ENCODE measurements at places on chromosomes 11 and 22.
A peak's percentile ranks its signal among the peaks of the same experiment; 100 is the strongest.

GRCh38 chr11:65310215-65310614 lies 4.5 kb upstream of the CDC42EP2 start:
- no peak for DNase-seq

DNA sequence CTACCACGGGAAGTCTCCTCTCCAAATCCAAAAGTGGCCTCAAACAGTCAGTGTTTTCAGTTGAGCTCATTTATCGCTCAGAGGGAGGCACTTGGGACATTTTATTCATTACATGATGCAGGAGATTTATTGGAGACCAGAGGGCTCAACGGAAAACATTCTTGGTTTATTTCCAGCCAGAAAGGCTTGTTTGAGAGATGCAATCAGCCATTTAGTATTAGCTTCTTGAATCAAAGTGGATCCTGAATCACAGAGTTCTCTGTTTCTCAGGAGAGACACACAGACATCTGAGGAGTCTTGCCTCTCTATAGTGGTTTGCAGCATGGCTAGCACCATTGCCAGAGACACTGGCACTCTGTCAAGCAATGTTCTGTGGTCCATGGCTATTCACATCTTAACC lies 31.5 kb downstream of the CD44 start:
- no peak for DNase-seq

GRCh38 chr22:47176026-47176389 lies 413.6 kb downstream of the TBC1D22A start:
- no peak for DNase-seq

- DNase-seq = no peak
Observed at GRCh38 chr22:21591695-21592094, 24.2 kb downstream of the UBE2L3 start.

- no peak for DNase-seq
Observed at GRCh38 chr11:46930089-46930488, 6.5 kb upstream of the CSTPP1 start.

GRCh38 chr11:90391756-90392155 lies 168.9 kb upstream of the CHORDC1 start:
- no peak for DNase-seq

GRCh38 chr11:73591743-73592142 lies 6.2 kb downstream of the FAM168A start:
- DNase-seq = no peak

DNA sequence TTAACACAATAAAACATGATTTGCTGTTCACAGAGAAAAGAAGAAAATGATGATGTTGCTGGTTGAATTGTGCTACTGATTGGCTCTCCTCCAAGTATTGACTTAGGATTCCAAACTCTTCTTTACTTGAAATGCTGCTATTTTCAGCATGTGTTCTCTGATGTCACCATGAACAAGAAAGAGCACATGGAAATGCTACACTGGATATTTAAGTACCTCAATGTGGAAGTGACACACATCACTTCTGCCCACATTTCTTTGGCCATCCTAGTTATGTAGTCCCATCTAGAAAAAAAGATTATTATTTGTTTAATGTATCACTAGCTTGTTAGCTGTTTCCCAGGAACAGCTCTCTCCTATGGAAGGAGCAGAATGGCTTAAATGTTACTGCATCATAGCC lies 27.2 kb downstream of the OR52B2 start:
- no peak for DNase-seq

DNA sequence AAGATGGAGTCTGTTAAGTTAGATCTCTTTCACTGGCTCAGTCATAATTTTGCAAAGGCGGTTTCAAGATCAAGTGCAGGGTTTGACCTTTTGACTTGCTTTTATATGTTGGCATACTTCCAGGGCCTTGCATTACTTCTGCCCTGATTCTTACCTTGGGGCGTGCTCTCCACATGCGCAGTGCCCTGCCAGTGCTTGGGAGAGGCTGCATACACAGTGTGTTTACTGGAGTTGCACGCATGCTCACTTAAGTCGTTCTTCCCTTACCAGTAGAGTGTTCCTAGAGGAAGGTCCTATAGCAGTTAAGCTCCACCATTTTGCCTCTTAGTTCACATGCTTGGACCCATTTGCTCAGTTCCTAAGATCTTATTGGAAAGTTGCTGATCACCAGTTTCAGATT lies 21.0 kb upstream of the TMEM123 start:
- no peak for DNase-seq

DNA sequence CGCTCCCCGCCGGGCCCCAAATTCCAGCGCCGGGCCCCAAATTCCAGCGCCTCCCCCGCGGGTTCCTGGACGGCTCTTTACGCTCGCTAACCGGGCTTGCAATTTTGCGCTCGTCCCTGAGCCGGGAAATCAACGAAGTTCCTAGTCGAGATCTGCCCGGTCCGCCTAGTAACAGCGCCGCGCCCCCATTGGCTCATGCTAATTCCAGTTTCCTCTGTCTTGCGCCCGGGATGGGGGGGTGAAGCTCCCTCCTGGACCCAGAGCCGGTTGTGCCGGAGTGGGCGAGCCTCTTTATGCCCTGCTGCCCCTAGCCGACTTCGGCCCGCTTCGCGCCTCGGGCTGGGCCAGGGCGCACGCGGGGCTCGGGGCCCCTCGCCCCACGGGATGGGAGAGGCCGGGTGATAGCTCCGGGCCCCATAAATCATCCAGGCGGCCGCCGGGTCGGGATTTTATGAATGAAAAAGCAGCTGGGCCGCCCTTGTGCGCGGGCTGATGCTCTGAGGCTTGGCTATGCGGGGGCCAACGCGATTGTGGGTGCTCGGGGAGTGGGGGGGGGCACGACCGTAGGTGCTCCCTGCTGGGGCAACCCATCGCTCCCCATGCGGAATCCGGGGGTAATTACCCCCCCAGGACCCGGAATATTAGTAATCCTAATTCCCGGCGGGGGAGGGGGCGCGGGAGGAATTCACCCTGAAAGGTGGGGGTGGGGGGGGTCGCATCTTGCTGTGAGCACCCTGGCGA lies 1.8 kb upstream of the CCND1 start:
- peak; percentile 96 for DNase-seq

DNA sequence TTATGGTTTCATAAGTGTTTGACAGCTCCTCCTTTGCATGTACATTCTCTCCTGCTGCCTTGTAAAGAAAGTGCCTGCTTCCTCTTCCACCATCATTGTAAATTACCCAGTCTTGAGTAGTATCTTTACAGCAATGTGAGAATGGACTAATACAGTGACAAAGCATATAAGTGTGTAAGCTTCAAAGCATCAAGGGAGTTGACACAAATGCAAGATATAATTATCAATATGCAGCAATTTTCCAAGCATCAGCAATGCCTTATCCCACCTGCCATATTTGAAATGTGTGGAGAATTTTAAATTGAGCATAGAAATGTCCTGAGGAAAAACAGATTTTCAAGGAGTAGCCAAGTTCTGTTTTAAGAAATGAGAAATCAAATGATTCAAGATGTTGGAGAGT lies 1.7 kb upstream of the OR5AL1 start:
- no peak for DNase-seq

- DNase-seq = no peak
Observed at GRCh38 chr22:19862619-19863246, 8.1 kb upstream of the GNB1L start.

DNA sequence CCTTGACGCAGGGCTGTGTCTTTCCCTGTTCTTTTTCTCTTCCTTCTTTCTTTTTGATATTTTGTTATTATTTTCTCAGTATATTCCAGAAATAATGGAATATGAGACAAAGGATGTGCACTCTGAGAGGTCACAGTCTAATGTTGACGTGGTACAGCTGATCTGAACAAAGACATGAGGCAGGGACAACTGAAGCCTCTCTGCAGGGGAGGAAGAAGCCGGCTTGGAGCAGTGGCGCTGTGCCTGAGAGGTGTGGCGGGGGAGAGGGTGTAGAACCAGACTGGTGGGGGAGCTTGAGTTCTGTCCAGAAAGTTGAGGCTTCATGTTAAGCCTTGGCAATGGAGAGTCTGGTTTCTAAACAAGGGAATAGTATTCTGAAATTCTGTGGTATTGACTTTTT lies 34.7 kb downstream of the ADAMTS15 start:
- no peak for DNase-seq

DNA sequence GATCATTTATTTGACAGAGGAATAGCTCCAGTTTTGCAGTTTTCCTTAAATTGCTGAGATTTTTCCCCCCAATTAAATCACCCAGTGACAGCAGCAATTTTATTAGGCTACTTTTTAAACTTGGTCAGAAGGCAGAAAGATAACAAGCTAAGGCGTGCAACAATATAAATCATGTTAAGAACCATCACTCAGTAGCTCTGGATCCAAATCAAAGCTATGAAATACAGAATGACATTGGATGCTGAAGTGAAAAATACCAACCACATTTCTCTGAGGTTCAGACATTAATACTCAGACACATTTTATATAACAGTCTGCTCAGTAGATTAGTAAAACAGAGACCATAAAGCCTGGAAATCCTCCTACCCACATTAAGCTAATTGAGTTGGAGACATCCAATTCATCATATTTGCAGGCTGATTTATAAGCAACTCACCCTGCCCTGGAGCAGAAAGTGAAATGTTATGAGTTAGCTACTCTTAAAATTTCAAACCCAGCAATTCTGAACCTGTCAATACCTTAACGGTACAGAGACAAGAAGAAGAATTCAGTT lies 1108.4 kb downstream of the DLG2 start:
- no peak for DNase-seq

DNA sequence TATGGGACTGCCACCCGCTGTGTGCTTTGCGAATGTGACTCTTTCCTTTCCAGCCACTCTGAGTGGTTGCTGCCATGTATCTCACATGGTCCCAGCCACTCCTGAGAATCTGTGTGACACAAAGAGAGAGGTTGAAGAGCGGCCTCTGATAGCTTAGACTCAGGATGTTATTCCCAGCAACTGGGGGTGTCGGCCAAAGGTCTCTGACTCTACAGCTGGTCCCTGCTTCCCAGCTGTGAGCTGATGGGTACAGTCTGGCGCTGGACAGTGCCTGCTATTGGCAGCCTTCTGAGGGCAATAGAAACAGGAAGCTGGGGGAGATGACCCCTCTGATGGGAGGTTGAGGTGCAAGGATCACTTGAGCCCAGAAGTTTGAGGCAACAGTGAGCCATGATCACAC lies 105.1 kb downstream of the RRAS2 start:
- DNase-seq = no peak

DNA sequence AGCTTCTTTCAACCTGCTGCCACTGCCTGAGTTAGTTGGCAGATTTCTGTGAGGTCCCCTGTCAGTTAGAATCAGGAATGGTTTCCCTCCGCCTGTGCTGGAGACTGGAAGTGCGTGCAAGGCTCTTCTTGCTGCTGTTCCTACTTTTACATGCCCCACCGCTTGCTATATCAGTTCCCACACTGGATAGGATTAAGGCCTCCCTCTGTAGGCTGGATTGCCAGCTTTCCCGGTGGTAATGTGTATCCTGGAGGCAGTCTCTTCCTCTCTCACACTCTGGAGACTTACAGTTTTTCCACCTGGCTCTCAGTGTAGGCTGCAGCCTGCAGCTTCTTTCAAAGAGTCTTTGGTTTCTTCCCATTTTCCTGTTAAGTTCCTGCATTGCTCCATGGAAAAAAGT lies 66.5 kb downstream of the ARHGAP42 start:
- no peak for DNase-seq

DNA sequence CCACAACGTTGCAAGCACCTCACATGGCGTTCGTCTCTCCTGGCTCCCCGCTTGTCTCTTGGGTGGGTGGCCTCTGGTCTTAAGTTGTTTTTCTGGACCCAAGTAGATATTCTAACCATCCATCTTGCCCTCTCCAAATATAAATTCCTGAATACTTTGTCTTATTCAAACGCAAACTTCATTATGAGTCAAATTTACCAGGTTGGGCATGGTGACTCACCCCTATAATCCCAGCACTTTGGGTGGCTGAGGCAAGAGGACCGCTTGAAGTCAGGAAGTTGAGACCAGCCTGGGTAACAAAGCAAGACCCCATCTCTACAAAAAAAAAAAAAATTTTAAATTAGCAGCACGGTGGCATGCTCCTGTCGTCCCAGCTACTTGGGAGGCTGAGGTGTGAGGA lies 5.1 kb upstream of the IGSF9B start:
- no peak for DNase-seq

DNA sequence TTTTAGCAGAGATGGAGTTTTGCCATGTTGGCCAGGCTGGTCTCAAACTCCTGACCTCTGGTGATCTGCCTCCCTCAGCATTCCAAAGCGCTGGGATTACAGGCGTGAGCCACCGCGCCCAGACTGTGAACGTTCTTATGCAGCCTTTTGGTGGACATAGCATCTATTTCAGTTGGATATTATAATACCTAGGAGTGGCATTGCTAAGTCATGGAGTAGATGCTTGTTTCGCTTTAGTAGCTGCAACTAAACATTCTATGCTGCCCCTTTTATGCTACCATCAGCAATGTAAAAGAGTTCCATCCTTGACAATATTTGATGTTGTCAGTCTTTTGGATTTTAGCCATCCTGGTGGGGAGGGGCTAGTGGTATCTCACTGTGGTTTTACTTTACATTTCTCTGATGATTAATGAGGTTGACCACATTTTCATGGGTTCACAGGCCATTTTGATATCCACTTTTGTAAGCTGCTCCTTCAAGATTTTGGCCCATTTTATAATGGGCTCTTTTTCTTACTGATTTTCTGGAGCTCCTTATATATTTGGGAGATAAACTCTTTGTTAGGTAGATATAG lies 16.5 kb upstream of the APOBEC3A start:
- no peak for DNase-seq

- DNase-seq = peak; percentile 22
Observed at GRCh38 chr11:117145393-117145761, 1.3 kb downstream of the PAFAH1B2 start.

DNA sequence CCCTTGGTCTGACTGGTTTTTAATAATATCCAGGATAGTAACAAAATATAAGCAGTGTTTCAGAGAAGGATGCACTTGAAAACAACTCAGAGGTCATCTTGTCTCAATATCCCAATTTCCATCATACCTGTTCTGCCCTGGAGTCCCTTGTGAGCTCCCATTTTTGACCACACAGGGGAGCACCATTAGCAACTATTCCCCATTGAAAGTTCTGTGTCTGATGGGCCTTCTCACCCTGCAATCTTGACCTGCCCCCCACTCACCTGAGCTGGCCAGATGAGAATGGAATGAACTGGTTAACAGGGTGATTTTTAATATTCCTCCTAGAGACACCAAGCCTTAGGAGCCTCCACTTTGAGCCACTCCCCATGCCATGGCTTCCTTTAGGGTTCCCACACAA lies 3.8 kb upstream of the CAPN5 start:
- DNase-seq = no peak

DNA sequence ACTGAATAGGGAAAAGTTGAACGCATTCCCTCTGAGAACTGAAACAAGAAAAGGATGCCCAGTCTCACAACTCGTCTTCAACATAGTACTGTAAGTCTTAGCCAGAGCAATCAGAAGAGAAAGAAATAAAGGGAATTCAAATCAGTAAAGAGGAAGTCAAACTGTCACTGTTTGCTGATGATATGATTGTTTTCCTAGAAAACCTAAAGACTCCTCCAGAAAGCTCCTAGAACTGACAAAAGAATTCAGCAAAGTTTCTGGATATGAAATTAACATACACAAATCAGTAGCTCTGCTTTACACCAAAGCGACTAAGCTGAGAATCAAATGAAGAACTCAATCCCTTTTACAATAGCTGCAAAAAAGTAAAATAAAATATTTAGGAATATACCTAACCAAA lies 471.2 kb upstream of the CNTN5 start:
- DNase-seq = no peak
